ENCODE measurements at places on chromosomes 2 and 18.

- no peak for DNase-seq
Observed at GRCh38 chr2:74880054-74880728, 46.3 kb downstream of the HK2 start.

- DNase-seq: peak; percentile 85
Observed at GRCh38 chr2:137969418-137969765, 5.1 kb downstream of the HNMT start.

- no peak for DNase-seq
Observed at GRCh38 chr18:63365876-63366212, 1.2 kb downstream of the KDSR start.

DNA sequence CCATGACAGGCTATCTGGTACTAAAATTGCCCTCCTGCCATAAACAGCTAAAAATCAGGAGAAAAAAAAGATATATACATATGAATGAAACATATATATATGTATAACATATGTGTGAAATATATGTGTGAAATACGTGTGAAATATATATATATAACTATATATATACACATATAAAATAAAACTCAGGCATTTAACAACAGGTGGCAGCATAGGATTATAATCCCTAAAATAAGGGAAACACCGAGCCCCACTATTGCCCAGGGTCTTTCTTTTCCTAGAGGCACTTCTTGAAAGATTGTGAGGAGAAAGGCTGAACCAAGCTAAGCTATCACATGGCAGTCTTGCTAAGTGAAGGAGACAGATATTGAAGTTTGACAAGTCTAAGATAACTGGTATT, 65.9 kb upstream of the CYTIP start:
- no peak for DNase-seq

DNA sequence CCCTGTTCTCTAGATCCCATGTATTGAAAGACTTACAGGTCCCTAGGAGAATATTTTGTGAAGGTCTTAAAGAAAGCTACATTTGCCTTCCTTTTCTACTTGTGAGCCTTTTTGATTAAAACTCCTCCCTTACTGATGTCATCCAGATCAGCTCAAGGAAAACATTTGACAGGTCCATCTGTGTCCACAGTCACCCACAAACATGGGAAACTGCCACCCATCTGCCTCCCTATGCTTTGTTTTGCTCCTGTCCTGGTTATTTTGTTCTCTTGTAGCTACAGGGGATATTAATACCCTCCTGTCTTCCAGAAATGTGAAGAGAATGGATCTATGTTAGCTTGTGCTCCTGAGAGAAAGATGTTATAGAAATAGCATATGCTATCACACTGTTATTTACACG, 203.6 kb upstream of the GALNT5 start:
- DNase-seq: no peak

- no peak for DNase-seq
Observed at GRCh38 chr2:218369330-218369729, 12.7 kb downstream of the CATIP start.

GRCh38 chr2:28225473-28226080, 167.1 kb upstream of the FOSL2 start:
- peak; percentile 44 for DNase-seq

DNA sequence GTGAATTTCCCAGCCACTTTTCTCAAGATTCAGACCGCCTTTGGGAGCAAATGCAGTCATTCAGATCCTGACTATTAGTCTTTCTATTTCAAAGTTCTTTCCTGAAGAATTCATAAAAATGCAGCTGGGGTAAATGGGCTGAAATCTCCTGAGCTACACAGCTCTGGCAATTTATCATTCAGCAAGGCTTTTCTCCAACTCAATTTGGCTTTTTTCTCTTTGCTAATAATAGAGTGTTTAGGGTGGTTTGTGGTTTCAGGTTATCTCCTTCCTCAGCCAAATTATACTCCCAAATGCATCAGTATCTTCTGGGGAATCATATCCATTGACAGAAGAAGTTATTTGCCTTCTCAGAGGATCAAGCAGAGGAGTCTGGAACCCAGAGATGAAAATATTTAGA, 282.4 kb upstream of the SLC14A2 start:
- DNase-seq: no peak

DNA sequence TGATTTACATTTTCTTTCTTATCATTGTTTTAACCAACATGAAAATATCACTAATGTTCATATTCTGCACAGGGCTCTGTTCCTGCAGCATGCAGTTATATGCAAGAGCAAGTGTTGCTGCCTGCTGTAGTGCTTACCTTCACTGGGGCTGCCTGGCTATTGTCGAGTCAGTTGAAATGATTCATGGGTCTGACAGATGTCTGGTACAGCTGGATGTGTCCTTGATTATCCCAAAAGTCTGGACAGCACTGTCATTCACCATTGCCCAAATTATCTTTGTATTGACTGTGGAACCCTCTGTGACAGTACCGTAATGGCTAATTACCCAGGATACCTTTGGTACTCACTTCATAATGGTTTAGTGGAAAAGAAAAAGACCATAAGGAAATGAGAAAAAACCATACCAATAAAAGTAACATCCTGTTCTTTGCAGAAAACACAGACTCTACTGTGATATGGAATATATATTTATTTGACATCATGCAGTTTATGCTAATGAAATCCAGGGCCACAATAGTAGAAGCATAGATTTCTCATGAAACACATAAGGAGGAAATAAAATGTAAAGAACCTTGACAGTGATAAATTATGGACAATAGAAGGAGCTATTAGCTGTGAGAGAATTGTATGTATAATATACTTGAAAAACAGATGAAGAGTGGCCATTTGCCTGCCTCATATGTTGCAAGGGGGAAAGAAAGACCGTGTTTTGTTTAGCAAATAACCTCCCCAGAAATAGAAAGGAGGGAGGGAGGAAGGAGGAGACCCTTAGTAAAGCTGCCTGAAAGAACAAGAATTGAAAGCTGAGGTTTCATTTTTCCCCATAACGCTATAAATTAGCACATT, 249.8 kb upstream of the ATP5MC3 start:
- DNase-seq: no peak

- peak; percentile 37 for DNase-seq
Observed at GRCh38 chr2:102841107-102841840, 79.4 kb downstream of the TMEM182 start.

DNA sequence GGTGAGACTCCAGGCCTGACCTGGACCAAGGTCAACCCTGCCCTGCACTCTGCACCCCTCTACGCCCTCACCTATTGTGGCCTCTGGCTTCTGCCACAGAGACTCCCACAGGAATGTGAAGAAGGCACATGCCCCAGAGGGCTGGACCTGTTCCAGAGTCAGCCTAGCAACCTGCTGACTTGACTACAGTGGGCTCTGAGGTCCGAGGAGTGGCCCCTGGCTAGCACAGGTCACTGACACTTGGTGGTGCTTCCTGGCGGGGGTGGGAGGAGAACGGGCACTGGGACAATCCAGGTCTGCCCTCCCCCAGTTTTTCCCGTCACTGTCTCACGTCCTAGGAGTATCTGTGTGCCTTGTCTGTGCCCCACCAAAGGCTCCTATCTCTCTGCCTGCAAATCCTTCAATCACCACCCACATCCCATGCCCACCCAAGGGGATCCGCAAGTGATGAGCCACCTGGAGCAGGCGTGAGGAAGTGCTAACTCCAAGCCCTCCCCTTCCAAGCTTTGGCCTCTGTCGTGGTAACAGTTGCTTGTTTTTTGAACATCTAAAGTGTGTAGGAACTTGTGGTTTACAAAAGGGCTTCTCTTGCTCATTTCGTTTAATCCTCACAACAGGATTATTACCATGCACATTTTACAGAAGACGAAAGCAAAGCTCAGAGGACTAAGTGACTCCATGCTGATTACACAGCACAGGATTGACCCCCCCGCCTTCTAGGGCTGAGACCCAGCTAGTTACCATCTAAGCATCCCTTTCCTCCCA, 86.2 kb downstream of the MCFD2 start:
- DNase-seq: peak; percentile 88

DNA sequence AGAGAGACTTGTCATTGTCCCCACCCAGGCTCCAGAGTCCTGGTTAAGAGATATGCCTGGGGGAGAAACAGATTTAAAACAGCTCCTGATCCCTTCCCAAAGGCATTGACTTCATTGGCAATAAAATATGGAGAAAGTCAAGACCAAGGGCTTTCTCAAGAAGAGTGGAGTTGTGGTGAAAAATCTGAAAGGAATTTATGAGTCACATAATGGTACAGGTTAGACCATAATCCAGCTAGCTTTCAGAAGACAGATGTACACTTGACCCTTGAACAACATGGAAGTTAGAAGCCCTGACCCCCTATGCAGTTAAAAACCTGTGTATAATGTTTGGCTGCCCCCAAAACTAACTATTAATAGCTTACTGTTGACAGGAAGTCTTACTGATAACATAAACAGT, 599.1 kb upstream of the SOX11 start:
- no peak for DNase-seq

DNA sequence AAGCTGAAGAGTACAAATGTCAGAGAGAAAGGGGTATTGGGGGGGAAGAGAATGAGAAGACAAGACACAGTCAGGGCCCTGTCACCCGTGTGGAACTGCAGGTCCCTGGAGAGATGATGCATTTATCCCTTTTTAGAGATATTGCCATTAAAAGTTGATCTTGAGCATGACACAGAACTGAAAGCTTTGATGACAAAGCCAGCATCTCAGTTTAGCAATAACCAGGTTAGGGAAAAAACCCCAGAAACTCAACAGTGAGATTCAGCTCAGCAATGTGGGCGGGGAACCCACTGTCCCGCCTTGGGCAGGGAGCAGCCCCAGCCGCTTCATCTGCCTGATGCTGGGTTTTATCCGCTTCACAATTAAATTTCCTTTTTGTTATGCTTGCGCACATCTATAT, 181.1 kb downstream of the NEDD4L start:
- DNase-seq: no peak

DNA sequence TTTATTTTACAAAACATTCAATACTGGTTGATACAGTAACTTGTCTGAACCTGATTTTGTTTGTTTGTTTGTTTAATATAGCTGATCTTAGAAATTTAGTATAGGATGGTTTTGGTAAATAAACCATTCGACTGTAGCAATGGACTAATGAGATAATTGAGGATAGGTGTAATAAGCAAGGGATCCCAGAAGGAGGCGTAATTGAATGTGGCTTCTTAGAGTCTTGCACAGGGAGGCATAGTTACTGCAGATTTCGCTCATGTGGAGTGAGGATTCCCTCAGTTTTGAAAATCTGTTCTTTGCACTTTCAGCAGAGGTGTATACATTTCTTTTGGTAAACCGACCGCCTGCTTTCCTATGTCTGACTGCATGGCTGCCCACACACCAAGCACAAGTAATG, 709.6 kb downstream of the SOCS6 start:
- DNase-seq: peak; percentile 18

DNA sequence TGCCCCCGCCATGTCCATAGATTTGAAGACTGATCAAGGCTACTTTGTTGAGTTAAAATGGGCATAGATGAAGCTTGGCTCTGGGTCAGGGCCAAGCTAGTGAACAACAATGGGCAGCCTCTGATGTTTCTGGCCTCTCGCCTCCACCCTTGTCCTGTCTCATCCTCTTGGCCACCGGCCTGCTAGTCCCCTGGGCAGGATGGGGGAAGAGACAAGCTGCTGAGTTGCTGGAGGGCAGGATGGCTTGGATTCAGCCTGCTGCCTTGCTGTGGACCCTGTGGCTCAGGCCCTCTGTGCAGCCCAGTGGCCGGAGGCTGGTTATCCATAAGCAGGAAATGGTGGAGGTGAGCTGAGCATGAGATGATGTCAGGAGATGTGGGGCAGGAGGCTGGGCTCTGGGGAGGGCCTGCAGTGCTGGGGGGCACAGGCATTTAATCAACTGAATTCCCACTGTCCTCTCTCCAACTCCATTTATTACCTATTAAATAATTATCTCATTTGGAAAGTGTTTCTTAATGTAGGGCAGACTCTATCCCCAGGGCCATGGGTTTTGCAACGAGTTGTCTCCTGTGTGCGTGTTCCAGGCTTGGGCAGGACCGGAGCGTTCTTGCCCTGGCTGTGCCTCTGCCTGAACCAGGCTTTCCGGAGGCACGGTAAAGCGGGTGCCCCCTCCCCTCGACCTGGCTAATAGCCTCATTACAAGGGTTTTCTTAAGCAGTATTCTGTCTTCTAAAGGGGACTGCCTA, 122.9 kb downstream of the GLI2 start:
- DNase-seq: peak; percentile 50

DNA sequence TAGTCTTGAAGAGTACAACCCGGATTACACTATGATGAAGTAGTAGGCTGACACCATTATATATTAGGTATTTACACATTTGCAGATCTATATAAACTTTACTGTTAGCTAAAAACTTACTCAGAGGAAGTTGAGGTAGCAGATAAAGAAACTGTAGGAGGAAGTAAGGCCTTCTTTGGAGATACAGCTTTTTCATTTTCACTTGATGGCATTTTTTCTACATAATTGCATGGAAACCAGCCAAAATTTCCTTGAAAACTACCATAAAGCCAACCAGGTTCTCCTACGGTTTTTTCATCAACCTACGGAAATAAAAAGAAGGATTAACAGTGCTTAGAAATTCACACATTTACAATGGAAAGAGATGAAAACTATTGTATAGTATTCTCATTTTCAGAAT, 86.6 kb downstream of the FAM228A start:
- no peak for DNase-seq

DNA sequence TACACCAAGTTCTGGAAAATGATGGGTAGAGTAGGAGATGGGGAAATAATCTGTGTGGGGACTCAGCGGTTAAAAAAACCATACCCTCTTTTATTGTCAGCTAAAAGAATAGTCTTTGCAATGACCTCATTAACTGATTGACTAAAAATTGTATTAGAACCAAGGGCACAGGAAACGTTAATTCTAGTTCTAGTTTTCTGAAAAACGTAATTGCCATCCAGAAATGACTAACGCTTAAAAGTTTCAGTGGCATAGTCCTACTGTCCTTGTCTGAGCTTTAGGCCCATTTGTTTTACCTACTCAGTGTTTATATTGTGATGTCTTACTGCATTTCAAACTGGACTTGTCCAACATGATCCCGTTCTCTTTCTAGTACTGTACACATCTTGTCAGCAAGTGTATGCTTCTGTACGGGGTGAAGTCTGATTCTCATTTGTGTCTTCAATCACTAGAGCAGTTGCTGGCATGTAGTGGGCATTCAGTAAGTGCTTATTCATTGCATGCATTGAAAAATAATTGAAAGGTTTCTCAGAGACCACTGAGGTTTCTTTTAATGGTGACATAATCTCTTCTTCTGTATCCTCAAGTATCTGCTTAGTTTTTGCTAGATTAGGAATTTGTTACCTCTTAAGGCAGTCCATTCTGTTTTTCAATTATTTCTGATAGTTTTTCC, 81.5 kb downstream of the ZNF407 start:
- no peak for DNase-seq

- peak; percentile 28 for DNase-seq
Observed at GRCh38 chr2:169693360-169693759, 845 bp downstream of the CFAP210 start.

- no peak for DNase-seq
Observed at GRCh38 chr18:63476668-63477067, at the start of gene SERPINB5. Gene SERPINB5 (plus strand): TSS chr18:63476958. CDS start chr18:63484429, 7,471 bp downstream.

Measured in M059J (cell line).